Dermis microvascular lymphatic vessel endothelial cell (primary cell): ENCODE measurements at places on chromosomes 11 and 22. TPM values are rescaled to one million over a fixed set of nuclear protein-coding genes. Genes with fewer than 3 reads are reported as not detected.

DNA sequence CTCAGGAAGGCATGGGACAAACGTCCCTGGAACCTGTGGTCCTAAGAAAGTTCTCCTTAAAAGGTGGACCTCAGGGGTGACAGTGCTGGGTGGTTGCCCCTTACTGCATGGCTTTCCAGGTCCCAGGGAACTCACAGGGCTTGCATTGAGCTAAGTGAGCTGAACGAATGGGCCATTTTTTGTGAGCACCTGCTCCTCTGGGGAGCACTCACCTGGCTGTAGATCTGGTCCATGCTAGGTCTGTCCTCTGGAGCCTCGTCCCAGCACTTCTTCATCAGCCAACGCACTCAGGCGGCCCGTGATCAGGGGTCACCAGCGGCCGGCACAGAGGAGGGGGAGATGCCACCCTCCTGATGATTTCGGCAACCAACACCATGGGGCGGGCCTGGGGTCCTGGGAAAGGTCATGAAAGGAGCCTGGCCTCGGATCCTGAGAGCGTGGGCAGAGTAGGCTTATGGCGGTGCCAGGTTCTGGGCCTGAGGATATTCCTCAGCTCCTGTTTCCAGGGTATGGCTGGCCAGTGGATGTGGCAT is 36.8 kb upstream of the LRRC32 start:
- no peak for DNase-seq

DNA sequence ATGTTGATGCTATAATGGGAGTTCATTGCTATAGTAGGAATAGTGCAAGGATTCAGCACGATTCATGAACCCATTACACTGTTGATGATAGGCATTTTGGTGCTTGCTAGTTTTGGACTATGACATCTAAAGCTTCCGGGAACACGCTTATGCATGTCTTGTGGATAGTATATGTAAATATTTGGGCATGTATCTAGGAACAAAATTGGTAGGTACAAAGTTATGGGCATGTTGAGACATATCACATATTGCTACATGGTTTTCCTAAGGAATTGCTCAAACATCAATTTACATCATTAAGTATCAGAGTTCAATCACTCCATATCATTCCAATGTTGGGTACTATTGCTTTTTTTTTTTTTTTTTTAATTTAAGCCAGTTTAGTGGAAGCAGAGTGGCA is 1103.2 kb downstream of the TBC1D22A start:
- no peak for DNase-seq

GRCh38 chr11:94106716-94107115 is 21.9 kb upstream of the PANX1 start:
- DNase-seq, result no peak

CCDC73 gene
- total RNA-seq, result under 0.01 TPM in 1 of 2 replicates, not detected in the other

PLEKHA7 gene
- total RNA-seq, result 1.8 and 3.4 TPM in 2 replicates

HIPK3 gene
- total RNA-seq, result 62.6 and 92.7 TPM in 2 replicates

SNX32 gene
- 0.13 and 0.51 TPM in 2 replicates for total RNA-seq

DNA sequence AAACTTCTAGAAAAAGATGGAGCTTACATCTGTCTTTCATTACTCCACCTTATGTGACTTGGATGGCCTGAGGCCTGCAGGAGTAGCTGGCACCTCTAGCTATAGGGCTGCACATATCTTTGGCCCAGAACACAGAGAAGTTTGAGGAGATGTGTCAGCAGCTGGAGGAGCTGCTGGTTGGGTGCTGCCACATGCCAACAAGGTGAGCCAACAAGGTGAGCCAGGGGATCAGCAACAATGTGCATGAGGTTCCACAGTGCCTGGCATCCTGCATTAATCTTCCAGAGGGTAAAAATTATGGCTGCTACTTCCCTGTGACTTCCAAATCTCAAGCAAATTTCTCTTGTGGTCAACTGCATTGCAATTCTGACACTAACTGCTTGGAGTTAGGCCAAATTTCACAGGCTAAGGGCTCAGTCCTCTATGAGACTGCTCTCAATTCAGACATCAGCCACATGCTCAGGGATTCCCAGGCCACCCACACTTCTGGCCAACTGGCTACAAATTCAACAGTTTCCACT is 16.0 kb downstream of the RBM7 start:
- no peak for DNase-seq

GRCh38 chr11:102666331-102666957 is 39.1 kb downstream of the MMP27 start:
- peak; percentile 53 for DNase-seq

TREH gene
- not detected in 2 replicates for total RNA-seq

- DNase-seq, result peak; percentile 47
These were observed 2.9 kb upstream of the BTBD10 start for GRCh38 chr11:13465909-13466371.

GLYAT gene
- not detected in 2 replicates for total RNA-seq

DNA sequence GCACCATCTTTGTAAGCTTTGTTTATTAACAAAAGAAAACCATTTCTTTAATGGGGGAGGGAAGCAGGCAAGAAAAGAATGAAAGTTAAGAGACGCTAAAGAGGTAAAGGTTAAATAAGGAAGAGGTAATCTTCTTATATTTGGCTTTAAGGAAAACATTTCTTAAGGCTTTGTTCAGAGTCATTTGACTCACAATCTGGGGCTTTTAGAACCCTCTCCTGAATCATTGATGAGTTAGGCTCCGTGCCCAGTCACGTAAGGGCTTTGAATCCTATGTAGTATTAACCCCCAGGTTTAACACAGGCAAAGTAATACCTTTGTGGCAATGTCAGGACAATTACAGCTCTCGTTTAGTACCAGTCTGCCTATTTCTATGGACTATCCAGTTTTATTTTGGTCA is 26.1 kb downstream of the MADD start:
- no peak for DNase-seq

DNA sequence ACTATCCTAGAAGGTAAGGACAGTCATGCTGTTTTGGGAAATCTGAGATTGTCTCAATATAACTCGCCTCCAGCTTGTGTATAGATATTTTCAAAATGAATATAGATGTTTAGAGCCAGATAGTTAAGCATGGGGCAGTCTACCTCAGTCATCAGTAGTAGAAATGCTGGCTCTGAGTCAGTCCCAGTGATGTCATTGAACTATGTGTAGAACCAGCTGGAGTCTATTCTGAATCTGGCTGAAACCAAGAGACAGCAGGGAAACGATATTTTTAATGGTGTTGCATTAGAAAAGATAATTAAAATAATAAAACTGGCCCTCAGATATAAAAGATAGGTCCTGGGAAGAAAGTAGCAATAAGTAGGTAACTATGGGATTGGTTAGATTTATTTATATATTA is 25.9 kb downstream of the PIWIL4 start:
- DNase-seq, result no peak

DNA sequence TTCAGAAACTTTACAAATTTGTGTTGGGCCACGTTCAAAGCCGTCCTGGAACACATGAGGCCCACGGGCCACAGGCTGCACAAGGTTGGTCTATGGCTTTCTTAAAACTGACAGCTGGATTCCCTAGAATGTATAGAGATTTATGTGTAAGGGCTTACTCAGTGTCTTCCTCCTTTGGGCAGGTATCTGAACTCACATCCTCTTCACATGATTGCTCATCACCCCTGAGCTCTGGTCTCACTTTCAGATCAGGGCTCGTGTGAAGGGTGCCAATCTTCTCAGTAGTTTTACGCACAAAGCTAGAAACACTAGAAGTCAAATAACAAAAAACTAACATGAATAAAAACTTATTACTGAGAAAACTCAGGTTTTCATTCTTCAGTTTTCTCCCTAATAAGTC is 27.1 kb downstream of the HPS5 start:
- no peak for DNase-seq

DNA sequence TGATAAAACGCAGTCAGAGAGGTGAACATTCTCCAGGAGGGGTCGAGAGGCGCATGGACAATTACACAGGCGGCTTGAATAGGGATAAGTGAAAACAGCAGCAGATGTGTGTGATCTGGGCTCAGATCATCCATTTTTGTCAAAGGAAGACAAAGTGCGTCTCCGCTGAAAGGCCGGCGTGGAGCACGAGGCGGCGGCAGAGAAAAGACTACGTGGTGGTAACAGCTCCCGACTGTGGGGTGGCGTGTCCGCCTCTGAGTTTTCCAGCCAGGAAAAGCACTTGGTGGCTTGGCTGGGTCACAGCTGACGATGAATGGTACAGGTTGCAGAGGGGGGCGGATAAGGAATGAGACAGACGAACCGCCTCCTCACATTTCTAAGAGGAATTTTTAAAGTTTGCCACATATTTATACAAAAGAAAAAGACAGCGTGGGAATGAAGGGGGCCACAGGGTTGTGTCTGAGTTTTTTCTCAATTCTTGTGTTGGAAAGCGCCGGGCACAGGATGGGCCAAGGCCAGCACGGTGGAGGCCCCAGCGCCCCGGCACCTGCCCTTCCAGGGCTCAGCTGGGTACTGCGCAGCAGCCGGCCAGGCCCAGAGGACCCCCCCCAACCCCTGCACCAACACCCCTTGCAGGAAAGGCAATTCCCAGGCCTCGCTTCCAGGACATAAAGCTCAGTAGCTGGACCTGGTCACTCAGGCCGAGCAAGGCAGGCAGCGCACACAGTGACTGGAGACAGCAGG is 80.4 kb downstream of the TRMU start:
- no peak for DNase-seq

MS4A15 gene
- total RNA-seq, result under 0.01 TPM in 1 of 2 replicates, not detected in the other

ACO2 gene
- 66.5 and 93.9 TPM in 2 replicates for total RNA-seq

SIK2 gene
- 5.5 and 10.5 TPM in 2 replicates for total RNA-seq

SRSF8 gene
- 19.1 and 21.5 TPM in 2 replicates for total RNA-seq

GRCh38 chr11:103946793-103947545 is 89.5 kb upstream of the DDI1 start:
- DNase-seq, result no peak

TEF gene
- 3.0 and 4.2 TPM in 2 replicates for total RNA-seq

POGLUT3 gene
- total RNA-seq, result 12.9 and 15.3 TPM in 2 replicates

- no peak for DNase-seq
These were observed 7.5 kb upstream of the SLC15A3 start for GRCh38 chr11:60959431-60959830.

DNA sequence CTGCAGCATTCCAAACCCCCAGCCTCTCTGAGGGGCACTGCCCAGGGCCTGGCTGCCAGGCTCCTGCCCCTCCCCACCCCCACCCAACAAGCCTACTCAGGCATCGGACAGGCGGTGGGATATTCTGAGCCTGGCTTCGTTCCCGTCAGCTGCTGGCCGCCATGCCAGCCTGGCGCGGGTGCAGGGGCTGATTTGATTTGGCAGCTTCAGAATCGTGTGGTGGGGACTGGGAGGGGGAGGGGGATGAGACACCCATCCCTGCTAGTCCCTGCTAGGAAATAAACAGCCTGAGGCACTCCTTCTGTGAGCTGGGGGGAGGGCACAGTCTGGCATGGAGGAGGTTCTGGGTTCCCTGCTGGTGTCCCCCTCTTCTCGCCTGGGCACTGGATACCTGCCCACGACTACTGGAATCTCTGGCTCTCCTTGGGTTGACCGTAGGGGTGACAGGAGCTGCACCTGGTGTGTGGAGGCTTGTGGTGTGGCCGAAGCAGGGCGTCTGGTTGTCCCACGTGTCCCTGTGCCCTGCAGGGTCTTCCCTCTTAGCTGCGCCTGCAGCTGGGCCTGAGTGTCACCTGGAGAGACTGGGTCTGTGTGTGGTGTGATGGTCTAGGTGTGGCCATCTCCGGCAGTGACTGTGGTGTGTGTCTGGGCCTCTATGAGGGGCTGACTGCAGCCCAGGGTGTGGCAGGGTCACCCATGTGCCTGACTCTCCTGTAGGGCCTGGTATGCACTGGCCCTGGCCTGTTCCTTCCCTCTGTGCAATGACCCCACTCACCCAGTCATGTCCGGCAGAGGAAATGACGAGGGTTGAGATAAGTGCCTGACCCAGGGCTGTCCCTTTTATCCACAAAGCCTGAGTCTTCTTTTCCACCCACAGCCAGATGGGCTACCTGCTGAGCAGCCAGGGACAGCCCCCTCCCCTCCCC is 42.2 kb downstream of the PDE2A start:
- peak; percentile 99 for DNase-seq

DNA sequence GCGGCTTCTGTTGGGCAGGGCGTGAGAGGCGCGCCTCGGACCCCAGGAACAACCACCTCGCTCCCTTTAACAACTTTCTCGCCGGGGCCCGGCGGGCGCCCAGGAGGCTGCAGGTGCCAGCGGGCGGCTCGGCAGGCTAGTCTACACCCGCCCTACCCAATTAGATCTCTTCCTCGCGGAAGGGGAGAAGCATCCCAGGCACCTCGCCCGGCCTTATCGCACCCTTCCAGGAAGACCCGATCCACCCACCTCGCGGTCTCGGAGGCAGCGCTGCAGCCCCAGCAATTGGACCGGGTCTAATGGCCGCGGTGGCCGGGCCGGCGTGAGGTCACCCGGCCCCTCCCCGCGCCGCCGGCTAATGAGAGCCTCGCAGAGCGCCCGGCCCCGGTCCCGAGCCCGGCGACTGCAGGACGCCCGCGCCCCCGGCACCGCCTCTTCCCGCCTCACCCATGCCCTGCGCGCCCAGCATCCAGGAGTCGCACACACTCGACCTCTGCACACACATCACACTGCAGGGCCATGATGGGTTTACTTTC is at the start of gene PLAAT3:
Gene PLAAT3 (minus strand): TSS at position 298 of the 536 bp plus-strand sequence. CDS start 419 bp downstream, outside the sequence.
- DNase-seq, result peak; percentile 35

SLC6A5 gene
- total RNA-seq, result not detected in 2 replicates

PARVB gene
- 39.2 and 77.8 TPM in 2 replicates for total RNA-seq

DDI1 gene
- not detected in 2 replicates for total RNA-seq

OOSP2 gene
- not detected in 2 replicates for total RNA-seq

MRGPRX3 gene
- total RNA-seq, result under 0.01 and 0.51 TPM in 2 replicates

HTR3A gene
- not detected in 2 replicates for total RNA-seq

GRCh38 chr11:86145439-86146156 is 76.7 kb upstream of the PICALM start:
- DNase-seq, result no peak

ISX gene
- total RNA-seq, result not detected in 2 replicates

DNA sequence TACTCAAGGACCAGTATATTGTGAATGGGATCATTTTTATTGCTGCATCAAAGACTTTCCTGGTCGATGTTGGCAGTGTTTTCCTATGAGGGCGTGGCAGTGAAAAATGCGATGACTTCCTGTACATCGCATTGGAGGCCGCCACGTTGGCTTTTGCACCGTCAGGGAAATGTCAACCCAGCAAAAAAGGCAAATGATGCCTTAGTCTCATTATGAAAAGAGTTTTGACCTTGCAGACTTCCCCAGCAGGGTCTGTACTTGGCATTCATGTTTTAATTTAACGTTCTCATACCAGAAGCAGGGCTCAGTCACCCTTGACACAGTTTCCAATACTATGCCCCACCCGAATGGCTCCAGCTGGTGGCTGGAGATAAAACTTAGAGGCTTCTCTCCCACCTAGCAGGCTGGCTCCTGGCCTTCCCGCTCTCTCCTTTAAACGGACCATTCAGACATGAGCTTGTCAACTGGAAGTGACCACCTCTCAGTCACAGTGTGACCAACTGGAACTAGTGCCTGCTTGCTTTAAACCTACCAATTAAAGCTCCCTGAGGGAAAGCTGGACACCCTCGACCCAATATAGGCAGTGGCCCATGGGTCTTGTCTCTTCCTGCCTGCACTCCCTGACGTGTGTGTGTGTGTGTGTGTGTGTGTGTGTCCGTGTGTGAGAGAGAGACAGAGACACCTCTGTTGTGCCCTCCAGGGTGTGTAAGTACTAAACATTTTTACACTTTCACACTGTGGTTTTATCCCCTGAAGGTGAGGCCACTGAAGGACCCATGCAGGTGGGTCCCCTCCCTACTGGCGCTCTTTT is 8.7 kb upstream of the GDPD5 start:
- peak; percentile 34 for DNase-seq

GRCh38 chr11:130100381-130101095 is 30.8 kb downstream of the APLP2 start:
- no peak for DNase-seq

- DNase-seq, result no peak
These were observed 741 bp upstream of the NAV2 start for GRCh38 chr11:19711911-19712280.
